ENCODE measurements at places on chromosomes 2 and 18.

GRCh38 chr18:44773640-44774155, 93.0 kb downstream of the SETBP1 start:
- no peak for DNase-seq

- DNase-seq: no peak
Measured at GRCh38 chr2:11898576-11898975, 152.1 kb downstream of the LPIN1 start.

DNA sequence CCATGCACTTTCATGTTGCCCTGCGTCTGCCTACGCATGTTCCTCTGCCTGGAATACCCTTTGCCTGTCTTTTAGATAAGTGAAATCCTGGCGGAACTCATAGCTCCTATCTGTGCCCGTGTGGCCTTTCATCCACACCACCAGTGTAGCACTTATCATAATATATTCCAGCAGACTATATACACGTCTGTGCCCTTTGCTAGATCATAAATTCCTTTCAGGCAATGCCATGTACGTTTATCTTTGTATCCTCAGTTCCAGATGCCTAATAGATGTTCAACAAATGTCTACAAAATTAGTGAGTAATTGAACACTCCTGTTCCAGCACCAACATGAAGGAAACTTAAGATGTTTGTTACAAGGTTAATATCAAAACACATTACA, 106.9 kb downstream of the COLEC12 start:
- DNase-seq: no peak

GRCh38 chr18:69636529-69637301, 236.0 kb downstream of the DOK6 start:
- peak; percentile 33 for DNase-seq

GRCh38 chr2:173741759-173742158, 223.4 kb downstream of the SP3 start:
- DNase-seq: no peak

DNA sequence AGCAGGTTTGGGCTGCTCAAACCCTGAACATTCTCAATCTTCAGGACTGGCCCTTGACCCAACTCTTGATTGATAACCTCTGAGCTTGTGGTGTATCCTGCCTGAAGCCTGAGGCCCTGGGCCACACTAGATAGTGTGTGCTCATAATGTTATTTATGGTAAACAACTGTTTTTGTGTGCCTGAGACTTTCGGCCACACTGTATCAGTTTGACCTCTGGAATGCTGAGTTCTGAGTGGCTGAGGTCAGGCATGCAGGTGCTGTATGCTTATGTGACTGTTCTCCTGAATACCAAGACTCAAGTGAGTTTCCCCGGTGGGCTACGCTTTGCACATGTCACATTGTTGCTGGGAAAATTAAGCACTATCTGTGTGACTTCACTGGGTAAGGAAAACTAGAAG, 82.2 kb upstream of the RMP24 start:
- DNase-seq: no peak

DNA sequence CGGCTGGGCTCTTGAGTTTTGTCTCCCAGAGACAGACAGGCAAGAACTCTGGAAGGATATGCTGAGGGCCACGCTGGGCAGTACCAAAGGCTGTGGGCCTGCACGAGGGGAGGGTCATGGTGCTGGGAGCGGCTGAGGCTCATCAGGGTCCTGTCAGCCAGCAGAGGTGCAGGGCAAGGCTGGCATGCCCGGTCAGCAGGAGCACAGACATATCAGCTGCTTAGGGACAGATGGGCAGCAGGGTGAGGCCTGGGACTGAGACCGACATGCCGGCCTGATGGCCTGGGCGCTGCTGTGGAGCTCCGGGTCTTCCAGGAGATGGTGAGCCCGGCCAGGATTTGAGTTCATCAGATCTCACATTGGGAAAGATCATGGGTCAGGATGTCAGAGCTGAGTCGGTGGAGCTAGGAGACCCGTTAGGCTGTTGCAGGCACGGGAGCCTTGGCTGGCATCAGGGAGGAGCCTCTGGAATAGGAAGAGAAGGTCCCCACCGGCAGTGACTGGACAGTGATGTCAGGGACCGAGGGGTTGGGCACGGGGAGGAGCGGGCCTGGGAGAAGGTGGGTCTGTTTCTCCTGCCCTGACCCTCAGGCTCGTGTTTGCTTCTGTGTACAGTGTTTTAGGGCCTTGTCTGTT, 18.8 kb downstream of the CNDP2 start:
- no peak for DNase-seq

DNA sequence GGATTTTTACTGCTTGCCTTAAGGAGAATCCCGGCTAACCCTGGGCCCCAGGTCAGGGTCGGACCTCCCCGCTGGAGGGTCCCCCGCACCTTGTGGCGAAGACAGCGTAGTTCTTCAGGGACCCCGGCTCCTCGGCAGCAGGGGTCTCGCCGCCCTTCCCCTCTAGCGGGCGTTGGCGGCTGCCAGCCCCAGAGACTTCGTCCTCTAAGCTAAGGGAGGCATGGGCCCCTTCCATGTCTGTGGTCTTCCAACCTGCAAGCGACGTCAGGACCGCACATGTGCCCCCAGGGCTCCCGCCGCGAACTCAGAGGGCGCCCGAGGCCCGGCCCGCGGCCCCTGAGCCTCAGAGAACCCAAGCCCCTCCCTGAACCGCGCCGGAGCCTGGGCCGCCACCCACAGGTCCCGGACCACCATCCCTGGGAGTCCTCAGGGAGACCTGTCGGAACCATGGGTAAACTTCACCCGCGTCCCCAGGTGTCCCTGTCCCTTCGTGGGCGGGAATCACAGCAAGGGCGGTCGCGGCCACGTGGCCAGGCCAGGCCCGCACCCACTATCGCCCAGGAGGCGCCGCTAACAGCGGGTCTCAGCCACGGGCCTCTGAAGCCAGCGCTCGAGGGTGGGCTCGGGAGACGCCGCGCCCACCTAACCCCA, 562 bp downstream of the ANKMY1 start:
- DNase-seq: no peak

GRCh38 chr2:74577448-74577847, 22.9 kb downstream of the DOK1 start:
- DNase-seq: peak; percentile 25

GRCh38 chr2:100039291-100039980, 103.0 kb downstream of the AFF3 start:
- no peak for DNase-seq

DNA sequence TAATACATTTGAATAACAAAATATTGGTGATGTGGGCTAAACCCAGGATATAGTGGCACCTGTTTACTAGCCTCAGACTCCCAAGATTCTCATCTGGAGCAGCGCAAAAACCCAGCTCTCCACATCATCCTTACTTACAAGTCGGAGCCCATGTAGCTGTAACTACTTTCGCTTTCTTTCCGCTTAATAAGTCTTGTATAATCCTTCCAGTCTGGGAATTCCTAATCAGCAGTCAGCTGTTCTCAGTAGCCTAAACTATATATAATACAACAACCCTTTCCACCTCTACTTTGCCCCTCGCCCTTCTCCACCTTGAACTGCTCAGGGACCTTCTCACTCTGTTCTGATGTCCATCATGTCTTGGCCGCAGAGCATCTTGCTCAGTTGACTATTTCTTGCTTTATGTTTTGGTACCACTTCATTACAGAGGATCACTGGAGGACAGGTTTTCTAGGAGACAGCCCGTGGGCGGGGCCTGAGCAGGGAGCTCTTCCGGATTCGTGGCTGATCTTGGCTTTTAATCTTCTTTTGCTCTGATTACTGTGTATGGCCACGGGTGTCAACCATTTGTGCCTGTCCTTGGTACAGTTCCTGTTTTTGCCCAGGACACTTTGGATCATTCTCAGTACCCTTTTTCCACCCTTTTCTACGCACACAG, 119.9 kb upstream of the SERTAD2 start:
- DNase-seq: no peak

GRCh38 chr2:20365249-20365817, 14.7 kb upstream of the PUM2 start:
- DNase-seq: no peak

- no peak for DNase-seq
Measured at GRCh38 chr2:12120281-12121150, 374.1 kb downstream of the LPIN1 start.

DNA sequence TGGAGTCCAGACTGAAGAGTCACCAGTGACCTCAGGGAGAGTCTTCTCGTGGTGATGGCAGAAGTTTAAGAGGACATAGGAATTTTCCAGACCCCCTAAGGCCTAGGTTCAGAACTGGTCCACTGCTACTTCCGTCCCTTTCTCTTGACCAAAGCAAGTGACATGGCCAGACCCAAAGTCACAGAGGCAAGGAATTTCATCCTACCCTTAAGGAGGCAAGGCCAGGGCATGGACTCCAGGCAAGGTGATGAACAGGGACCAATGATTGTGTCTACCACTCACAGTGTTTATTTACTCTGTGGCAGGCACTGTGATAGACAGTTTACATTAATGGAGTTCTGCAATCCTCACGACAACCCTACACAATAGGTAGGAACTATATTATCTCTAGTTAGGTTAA, 265.1 kb downstream of the GLI2 start:
- DNase-seq: no peak

DNA sequence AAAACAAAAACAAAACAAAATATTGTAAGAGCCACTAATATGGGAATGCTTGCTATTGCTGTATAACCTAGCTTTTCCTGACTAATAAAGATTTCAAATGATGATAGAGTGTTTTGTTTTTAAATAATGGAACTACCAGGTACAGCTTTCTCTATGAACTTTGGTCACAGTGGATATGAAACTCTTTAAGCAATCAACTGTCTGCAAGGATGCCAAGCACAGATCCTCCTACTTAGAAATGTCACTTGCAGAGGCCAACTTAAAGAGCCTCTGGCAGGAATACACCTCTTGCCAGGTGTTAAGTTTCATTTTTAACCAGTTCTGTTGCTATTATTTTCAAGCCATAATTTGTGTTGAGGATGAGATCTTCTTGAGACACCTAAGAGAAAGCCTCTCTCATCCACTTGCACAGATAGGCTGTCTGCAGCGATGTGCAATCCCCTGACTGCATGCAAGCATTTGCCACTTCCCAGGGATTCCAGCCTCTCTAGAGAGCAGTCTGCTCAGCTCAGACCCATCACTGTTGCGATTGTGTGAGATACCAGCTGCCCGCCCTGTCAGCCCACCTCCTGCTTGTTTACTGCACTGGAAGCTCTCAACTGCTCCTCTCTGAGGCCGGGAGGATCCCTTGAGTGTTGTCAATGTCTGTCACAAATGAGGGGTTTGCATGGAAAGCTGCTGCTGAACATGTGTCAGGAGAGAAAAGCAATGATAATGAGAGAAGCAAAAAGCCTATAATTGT, 86.1 kb upstream of the SCG2 start:
- DNase-seq: no peak

DNA sequence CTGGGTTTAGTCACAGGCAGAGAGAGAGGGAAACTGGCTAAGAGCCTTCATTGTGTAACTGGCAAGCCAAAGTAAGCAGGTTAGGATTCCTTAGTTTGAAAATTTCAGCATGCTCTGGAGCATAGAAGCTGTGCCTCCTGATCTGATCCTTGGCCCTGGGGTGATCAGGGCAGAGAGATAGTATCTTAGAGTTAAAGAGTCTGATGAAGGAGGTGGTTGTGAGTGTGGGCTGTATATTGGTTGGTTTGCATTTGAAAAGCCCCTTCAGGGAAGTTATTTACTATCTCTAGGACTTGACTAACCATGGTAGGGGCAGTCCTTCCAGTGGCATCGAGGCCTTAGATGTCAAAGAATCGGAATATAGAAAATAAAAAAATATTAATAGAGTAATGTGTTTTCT, 230.1 kb downstream of the CD226 start:
- DNase-seq: no peak

- DNase-seq: peak; percentile 76
Measured at GRCh38 chr18:2981212-2981728, 31.7 kb downstream of the LPIN2 start.

DNA sequence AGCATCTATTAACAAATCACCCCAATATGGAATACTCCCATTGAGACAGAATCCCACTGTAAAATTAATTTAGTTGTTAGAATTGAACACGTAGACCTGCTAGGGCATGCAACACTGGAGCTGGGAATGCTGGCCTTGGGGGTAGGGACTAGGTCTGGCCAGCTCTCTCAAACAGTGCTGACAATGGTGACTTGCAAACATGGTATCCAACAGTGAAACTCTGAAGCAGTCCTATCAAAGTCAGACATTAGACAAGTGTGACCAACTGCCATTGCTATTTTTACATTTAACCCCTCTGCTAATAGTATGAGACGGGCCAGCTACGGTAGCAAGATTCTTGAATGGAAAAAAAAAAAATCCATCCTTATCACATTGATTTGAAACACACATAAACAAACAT, 7.2 kb downstream of the E2F6 start:
- DNase-seq: no peak

DNA sequence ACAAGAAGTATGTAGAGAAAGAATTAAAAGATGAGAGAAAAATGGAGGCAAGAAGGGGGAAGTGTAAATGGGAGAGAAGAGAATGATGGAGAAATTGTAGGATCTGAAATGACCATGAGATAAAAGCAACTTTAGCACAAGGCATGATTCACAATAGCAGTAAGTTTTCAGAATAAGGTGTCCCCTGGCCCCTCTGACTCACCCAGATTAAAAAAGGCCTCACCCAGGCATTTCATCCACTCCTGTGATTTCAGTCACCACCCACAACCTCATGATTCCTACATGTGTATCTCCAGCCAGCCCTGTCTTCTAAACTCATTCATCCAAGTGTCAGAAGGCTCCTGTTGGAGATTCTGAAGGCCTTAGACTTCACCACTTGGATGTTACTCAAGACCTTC, 56.6 kb downstream of the SP100 start:
- no peak for DNase-seq

DNA sequence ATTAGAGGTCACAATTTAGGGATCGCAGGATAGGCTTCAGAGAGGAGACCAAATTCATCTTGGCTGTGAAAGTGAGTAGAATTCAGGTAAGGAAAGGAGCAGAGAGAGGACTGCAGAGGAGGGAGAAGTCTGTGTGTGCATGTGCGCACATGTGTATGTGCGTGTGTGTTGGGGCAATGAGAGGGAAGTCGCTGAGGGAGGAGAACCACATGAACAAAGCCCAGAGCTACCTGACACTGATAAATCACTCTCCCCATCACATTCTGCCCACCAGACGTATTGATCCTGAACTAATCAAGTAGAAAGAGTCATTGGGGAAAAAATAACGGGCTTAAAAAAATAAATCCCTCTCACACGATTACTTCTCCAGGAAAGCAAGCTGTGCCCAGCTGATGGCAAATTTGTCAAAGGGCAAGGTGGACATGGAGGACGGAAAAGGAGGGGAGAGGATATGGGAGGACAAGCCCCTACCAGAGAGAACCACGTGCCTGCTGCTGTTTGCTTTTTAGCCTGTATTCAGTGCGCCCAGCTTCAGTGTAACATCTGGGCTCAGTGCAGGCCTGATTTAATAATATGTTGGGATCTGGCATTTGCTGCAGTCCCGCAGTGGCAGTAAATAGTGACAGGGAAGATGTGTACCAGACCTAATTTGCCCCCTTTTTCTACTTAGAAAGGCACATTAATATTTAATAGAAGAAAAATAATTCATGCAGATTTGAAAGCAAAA, 307.5 kb downstream of the C1D start:
- DNase-seq: no peak
